Stimulated activated CD4-positive, alpha-beta T cell treated with anti-CD3 and anti-CD28 coated beads, Interleukin-12 subunit alpha, Interleukin-12 subunit beta, amount 100 ng/mL, for 48 hours (primary cell): ENCODE measurements at places on chromosomes 1 and 21.

GRCh38 chr1:230259621-230260020, 166.5 kb downstream of the PGBD5 start:
- DNase-seq: no peak

DNA sequence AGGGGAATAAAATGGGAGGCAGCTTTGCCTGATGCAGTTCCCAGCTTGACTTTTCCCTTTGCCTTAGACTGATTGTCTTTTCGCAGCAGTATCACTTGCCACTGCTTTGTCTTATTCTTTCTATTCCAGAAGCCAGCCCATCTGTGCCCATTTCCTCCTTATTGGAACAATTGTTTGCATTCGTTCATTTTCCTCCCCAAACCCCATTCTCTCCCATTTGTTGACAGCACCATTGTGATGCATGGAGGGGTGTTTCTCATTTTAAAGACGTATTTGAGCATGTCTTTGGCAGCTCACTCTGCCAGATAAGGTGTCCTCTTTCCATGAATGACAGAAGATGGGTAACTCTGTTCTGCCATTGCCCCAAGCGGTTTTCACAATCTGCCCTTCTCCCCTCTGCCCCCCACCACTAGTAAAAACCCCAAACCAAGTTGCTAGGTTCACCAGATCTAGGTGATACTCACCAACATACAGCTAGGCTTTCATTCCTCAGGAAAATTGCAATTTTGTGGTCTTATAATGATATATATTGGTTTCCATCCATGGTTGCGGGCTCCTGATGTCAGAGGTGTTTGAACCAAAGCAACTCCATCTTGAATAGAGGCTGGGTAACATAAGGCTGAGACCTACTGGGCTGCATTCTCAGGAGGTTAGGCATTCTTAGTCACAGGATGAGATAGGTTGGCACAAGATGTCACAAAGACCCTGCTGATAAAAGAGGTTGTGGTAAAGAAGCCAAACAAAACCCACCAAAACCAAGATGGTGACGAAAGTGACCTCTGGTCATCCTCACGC, 30.8 kb downstream of the SERBP1 start:
- DNase-seq: no peak

DNA sequence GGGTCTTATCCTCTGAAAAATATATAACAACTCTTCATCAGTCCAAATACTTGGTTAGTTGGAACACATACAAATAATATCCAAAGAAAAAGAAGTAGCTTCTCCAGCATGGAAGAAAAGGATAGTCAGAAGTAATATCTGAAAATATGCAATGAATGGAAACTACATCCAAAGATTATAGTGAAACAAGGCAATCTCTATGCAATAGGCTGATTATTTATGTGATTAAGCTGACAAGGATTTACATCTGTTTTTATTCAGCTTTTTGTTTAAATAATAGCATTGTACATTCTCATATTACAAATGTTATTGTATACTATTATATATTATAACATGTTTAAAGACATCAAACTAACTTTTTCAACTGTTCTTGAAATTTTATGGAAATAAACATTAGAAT, 15.3 kb upstream of the TGFBR3 start:
- no peak for DNase-seq

DNA sequence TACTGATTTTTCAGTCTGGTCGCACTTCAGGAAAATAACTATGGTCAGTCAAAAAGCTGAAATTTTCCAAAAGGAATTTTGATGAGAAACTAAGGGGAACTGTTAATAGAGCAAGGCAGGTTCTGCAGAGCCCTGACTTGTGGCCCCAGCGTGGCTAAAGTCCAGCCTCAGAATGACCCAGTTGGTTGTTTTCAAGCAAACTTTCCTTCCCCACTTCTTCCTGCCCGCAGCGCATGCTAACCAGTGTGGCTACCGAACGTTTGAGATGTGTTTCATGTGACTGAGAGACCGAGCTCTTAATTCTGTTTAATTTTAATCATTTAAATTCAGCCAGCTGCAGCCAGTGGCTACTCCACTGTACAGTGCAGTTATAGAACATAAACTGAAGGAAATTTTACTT, 6.2 kb upstream of the IL10RB start:
- no peak for DNase-seq

DNA sequence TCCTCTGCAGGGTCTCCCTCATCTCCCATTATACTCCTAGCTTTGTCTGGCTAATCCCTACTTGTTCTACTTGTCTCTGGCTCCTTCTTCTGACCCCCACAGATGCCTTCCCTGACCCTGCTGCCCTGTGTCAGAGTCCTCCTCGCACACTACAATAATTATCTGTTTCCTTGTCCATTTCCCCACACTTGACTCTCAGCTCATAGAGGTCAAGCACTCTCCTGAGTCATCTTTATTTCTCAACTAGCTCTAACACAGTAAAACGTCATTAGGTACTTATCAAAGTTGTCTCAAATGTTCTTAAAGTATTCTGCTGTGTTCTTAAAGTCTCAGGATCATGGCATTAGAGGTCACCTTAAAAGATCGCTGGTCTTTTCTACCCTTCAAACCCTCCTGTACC, 47.1 kb downstream of the C8A start:
- no peak for DNase-seq

- DNase-seq: no peak
Observed at GRCh38 chr1:85576266-85576641, 4.3 kb upstream of the CCN1 start.

- DNase-seq: no peak
Observed at GRCh38 chr1:240618946-240619345, 7.0 kb upstream of the GREM2 start.

DNA sequence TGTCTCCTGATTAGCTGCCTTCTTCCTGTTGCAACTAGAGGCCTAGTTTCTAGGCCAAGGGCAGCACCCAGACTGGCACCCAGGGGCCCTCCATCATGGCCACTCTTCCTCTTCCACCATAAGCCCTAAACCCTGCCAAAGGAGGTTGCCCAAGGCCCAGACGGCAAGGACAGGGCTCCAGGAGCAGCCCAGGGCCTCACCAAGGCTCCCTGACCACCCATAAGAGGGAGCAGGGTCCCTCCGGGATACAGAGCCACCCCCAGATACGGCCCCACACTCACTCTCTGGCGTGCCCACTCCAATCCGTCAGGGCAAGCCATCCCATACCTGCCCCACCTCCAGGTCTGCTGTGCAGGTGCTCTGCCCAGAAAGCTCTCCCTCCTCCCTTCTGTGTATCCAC, 79.9 kb downstream of the ITPKB start:
- DNase-seq: no peak

DNA sequence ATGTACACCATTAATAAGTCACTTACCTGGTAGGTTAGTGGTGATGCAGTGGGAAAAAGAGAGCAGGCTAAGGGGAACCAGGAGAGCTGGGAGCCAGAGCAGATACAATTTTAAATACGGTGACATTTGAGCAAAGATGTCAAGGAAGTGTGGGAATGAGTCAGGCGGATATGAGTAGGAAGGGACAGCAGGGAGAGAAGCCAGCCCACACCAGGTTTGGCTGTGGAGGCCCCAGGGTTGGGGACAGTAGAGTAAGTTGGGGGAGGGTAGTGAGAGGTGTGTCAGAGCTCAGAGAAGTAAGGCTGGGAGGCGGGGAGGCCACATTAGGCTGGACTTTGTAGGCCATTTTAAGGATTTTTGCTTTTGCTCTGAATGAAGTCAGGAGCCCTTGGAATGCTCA, 482.0 kb downstream of the DISC1 start:
- DNase-seq: no peak

DNA sequence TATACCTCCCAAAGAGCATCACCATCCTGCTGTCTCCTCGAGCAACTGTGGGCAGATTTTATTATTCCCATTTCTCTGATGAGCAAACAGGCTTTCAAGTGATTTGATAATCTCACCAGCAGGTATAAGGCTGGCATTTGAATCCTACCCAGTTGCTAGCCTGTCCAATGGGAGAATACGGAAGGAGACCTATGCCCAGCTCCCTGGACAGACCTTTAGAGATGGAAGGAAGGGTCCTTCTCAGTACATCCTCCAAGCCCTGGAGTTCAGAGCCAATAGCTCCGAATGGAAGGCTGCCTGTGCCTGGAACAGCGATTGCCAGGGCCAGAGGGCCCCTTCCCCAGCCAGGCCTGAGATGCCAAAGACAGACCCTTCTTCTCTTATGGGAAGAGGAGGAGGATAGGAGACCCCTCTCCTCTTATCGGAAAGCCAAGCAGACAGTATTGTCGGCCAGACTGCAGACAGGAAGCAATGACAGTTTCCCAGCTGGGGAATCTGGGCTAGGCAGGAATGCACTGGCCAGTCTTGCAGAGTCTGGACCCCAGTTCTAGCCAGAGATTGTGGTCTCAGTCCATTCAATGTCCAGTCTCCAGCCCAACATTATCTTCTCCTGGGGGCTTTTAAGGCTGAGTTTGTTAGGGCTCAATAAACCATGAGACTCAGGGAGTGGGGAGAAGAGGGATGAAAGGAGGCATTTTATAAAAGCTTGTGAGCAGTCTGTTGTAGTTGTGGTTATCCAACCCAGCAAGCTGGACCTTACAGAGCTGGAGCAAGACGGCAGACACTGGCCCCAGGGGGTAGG, 2.0 kb downstream of the IFFO2 start:
- DNase-seq: no peak

GRCh38 chr1:32960819-32961355, 3.7 kb downstream of the RNF19B start:
- no peak for DNase-seq

- no peak for DNase-seq
Observed at GRCh38 chr1:160164121-160164520, 12.7 kb downstream of the ATP1A4 start.

- no peak for DNase-seq
Observed at GRCh38 chr1:38579056-38579455, 280.5 kb downstream of the RRAGC start.

- no peak for DNase-seq
Observed at GRCh38 chr1:31624309-31624708, 6.8 kb downstream of the HCRTR1 start.

DNA sequence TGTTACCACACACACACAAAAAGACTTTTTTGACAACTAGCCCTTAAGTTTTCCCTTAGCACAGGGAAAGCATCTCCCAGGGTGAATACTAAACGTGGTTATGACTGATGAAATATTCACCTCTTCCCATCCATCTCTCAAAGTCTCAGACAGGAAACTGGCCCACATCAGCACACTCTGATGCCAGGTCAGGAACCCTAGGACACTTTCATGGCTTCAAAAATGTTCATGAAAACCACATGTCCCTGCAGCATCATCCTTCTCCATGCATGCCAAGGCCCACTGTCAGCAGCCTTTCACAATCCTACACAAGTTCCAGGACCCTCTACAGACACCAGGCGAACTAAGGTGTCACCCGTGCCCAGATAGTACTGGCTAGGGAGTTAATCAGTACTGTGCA, 68.7 kb downstream of the DNTTIP2 start:
- no peak for DNase-seq

GRCh38 chr1:39081271-39082009, 55.3 kb downstream of the NDUFS5 start:
- DNase-seq: no peak

- no peak for DNase-seq
Observed at GRCh38 chr1:182716740-182717720, 32.6 kb upstream of the RGS8 start.

DNA sequence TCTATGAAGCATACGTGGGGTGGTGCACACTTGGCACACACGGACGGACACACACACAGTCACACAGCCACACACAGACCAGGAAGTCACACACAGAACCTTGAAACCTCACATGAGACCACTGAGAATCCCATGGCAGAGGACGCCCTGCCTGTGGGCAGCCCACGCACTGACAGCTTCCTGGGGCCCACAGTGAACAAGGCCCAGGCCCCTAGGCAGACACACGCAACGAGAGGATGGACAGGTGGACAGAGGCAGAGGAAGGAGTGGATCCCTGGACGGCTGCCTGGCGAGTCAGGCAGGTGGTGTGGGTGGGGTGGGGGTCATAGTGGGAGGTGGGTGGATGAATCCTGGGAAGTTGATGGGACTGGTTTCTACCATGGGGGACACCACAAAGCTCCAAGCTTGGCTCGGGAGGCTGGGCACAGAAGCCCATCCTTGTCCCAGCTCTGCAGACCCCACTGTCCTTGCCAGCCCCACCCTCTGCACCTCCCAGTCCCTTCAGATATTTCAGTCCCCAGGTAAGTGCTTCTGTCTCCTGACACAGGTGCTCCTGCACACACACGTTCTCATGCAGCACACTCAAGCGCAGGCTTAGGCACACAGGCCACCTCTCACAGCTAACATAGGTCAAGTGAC, 49.1 kb downstream of the WNT9A start:
- DNase-seq: no peak

- no peak for DNase-seq
Observed at GRCh38 chr1:1071486-1072298, 2.4 kb downstream of the RNF223 start.

DNA sequence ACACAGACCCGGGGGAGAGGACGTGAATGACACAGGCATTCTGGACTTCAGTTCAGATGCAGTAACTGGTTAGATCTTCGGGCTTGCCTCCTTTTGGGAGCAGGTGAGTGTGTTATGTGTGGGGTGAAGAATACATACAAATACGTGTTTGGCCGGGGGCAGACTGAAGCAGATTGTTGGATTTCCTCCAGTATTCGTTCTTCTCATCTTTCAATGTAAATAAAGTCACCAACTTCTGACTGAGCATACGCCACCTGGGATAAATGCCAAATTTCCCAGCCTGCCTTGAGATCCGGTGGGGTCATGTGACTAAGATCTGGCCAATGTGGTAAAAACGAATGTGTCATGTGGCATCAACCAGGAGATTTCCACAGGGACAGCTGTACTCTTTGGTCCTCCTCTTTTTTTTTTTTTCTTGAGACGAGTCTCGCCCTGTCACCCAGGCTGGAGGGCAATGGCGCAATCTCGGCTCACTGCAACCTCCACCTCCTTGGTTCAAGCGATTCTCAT, 189.8 kb downstream of the RGS7 start:
- DNase-seq: no peak

- no peak for DNase-seq
Observed at GRCh38 chr1:84259376-84259775, 42.1 kb upstream of the SAMD13 start.

DNA sequence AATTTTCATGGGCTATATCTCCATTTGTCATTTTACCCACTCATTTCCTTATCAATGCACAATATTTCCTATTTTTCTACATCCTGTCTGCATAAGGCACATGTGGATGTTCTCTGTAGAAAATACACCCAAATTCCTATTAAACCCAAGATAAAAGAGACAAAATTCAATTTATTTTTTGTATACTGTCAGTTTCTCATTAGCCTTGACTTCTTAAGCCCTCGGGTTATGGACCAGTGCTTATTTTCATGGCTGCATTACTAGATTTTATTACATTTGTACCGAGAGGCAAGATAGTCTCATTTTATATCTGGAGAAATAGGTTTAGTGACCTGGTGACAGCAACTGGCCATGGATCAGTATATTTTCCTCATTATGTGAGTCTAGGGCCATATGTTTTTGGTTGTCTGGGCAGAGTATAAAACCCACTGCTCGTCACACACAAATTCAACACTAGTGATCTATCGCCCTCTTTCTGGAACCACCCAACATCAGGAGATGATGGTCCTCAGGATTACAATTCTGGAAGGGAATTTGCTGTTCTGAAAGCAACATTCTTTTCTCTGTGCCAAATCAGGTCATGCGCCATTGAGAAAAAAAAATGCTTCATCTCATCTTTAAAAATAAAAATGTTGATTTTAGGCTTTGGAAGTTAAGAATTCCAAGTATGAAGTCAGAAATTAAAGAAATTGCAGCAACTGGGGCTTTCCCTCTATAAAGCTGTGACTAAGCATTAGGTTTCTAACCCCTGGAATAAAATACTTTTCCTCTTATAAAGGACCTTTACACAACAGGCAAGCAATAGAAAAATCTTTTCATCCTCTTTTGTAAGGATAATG, 81.4 kb downstream of the ASTN1 start:
- DNase-seq: no peak
